T-cell (primary cell): ENCODE measurements at places on chromosomes 12 and 14.
A peak's percentile ranks its signal among the peaks of the same experiment; 100 is the strongest.

- DNase-seq, result no peak
Measured at GRCh38 chr14:104924421-104925213, at the start of gene PLD4. PLD4 (plus strand) TSS chr14:104924879; CDS start chr14:104927141, 2,262 bp downstream.

GRCh38 chr12:51322452-51322851 is 1.5 kb downstream of the BIN2 start:
- DNase-seq, result no peak

- no peak for DNase-seq
Measured at GRCh38 chr12:109770104-109770860, 56.7 kb downstream of the FAM222A start.

DNA sequence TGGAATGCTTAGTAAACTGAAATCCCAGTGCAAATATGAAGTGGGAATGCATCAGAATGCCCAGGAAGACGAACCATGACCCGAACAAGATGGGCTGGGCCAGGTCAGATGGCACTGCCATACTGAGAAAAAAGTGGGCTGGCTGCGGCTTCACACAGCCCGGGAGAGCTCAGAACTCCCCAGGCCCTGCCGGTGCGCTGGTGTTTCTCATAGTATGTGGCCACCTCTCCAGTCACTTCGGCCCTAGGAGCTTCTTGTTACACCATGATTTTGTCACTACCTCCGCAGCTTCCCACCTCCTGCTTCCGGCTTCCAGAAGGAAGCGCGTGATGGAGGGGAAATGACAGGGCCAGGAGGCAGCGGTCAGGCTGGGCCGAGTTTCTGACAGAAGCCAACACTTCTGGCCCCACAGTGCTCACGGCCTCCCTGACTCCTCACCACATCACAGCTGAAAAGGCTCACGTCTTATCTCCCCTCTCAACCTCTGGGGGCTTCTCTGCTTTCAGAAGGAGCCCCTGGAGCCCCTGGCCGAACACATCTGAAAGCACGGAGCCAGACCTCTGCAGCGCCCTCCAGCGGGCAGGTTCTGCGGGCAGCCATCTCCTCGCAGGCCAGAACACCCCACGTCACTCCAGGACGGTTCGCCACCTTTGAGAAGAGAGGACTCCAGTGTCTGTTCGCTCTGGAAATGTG is 30.7 kb downstream of the DAD1 start:
- no peak for DNase-seq

DNA sequence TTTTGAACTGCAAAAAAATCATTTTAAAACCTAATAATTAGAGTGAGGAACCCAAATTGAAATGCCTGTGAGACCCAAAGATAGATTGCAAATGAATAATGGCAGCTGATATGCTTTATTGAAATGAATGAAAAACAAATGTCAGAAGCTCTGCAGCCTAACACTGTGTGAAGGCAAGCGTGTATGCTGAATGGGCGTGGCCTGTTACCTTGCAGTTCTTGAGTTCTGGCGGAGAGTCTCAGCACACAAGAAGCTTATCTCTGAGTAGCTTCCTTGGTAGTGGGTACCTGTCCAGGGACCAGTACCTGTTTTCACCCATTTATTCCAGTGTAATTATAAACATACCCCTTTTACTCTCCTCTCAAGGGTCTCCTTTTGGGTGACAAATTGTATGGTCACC is 341.2 kb downstream of the NPAS3 start:
- DNase-seq, result no peak

DNA sequence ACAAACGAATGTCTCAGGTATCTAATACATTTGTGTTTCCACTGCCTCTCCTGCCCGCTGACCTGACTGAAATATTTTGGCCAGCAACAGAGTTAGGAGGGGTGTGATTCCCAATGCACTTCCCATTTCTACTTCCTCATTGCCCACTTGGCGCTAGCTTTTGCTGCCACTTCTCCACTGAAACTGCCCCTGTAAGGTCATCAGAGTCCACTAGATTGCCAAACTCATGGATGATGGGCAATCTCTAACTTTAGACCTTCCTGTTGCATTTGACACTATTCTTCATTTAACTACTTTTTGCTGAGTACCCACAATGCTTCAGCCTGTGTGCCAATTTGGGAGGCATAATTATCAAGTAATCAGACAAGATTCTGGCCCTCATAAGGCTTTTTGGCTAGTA is 40.8 kb downstream of the GPR65 start:
- no peak for DNase-seq

GRCh38 chr12:87086118-87086891 is 830.1 kb upstream of the MGAT4C start:
- DNase-seq, result no peak

- DNase-seq, result no peak
Measured at GRCh38 chr12:131869871-131870418, 24.5 kb upstream of the ULK1 start.

DNA sequence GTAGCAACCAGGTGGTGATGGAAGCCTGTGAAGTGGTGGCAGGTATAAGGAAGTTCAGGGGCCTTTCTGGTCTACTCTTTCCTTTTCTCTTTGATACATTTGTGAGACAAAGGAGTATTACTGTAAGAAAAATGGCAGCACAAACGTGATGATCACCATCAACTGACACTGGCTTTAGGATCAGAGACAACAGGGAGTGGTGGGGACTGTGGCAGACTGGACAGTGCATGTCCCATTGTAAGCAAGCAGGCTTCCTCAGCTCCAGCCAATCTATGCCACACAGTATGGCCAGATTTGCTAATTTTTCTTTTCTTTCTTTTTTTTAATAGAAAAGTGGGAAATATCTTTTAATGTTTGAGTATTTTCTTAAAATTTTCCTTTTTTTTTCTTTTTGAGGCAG is 19.0 kb upstream of the IFT81 start:
- no peak for DNase-seq

GRCh38 chr12:101173197-101173749 is 36.8 kb downstream of the SLC5A8 start:
- no peak for DNase-seq

- DNase-seq, result no peak
Measured at GRCh38 chr12:119868992-119869391, 8.1 kb downstream of the CIT start.

GRCh38 chr12:28550757-28551704 is 360.8 kb downstream of the CCDC91 start:
- no peak for DNase-seq

DNA sequence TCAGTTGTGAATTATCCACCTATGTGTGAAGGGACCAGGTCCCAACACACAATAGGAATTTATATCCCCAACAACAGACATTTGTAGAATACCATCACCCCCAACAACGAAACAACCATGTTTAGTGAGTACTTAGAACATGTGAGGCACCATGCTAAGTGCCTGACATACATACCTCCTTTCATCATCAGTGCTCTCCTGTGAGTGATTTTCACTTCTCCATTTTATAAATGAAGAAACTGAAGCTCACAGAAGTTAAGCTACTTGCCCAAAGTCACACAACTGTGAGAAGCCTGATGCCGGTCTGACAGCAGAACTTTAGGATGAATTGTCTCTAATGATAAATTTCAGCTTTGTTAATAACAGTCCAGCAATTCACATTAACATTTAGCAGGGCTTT is 35.4 kb downstream of the SPTB start:
- no peak for DNase-seq

GRCh38 chr12:45458854-45459807 is 243.2 kb downstream of the ANO6 start:
- no peak for DNase-seq

- no peak for DNase-seq
Measured at GRCh38 chr12:112285600-112286401, 96.4 kb downstream of the HECTD4 start.

GRCh38 chr12:47838286-47838931 is 18.7 kb upstream of the HDAC7 start:
- peak; percentile 40 for DNase-seq

- no peak for DNase-seq
Measured at GRCh38 chr12:132719141-132719953, 8.7 kb downstream of the PGAM5 start.

- DNase-seq, result peak; percentile 10
Measured at GRCh38 chr12:109715310-109716091, 1.9 kb downstream of the FAM222A start.

GRCh38 chr12:75862692-75863471 is 168.7 kb downstream of the PHLDA1 start:
- DNase-seq, result no peak

GRCh38 chr14:88848571-88848970 is 24.1 kb downstream of the TTC8 start:
- DNase-seq, result no peak

GRCh38 chr12:59548930-59549329 is 46.9 kb upstream of the SLC16A7 start:
- DNase-seq, result no peak

DNA sequence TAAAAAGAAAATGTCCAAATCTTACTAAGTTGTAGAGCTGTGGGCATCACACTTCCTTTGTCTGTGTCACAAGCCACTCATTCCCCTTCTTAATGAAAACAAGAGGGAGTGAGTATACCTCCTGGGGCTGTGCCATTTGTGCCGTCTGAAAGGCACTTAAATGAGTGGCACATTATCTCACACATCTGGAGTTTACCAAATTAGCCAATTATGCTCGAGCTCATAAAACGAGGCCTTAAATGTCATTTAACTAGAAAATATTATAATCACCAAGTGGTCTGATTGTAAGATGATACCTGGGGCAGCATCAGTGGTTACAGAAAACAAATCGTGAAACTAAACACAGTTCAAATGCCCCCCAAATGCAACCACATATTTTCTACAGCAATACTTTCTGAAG is 146.1 kb downstream of the PAX9 start:
- no peak for DNase-seq

- DNase-seq, result no peak
Measured at GRCh38 chr14:106505366-106505765, 979.0 kb downstream of the TMEM121 start.

DNA sequence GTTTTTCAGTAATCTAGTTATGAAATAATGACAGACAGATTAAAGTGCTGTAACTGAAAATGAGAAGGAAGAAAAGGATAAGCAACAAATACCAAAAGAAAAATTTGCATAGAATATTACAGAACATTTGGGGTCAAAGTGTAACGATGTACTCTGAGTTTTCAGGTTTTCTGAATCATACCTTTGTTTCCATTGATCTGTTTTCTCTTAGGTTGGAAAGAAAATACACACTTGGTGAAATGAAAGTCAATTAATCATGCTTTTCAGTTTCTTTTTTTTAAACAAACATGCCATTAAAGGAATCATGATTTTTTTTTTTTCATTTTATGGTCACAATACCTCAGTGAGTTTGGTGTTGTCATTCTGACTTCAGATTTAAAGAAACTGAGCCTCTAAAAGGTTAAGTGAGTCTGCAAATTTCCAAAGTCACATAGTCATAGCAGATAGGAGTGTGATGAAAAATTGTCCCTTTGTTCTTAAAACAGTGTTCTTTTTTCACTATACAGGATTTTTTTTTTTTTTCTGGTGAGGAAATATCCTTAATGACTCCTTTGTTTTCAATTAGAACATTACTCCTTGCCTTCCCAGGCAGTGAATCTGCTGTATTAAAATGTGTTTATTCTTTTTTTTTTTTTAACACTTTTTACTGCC is 35.9 kb upstream of the PZP start:
- no peak for DNase-seq

DNA sequence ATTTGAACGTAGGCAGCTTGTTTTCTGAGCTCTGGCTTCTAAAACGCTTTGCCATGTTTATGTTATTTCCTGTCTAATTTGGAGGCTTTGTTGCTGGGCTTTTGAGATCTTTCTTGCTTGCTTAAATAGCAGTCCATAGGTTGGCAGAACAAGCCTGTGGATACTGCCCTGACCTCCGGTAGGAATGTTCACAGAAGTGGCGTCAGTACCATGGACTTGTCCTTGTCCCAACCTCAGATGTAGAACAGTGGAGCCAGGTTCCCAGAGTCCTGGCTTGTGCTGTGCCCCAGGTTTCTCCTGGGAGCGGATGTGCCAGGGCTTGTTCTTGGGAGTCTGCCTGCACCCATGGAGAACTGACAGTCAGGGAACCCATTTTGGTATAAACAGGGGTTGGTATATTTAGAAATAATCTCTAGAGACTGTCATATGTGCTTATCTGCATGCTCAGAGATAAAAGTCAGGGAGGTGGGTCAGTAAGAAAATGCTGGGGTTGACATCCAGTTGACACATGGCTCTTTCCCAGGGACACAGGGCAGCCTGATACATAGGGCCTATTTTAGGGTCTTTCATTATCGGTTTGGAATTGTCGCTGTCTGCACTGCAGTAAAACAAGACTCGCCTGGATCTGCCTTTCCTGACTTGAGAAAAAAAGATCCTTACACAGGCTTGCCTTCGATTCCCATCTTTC is 22.9 kb downstream of the CACNA1C start:
- DNase-seq, result no peak

- DNase-seq, result no peak
Measured at GRCh38 chr12:46569826-46570439, 197.4 kb upstream of the SLC38A2 start.

DNA sequence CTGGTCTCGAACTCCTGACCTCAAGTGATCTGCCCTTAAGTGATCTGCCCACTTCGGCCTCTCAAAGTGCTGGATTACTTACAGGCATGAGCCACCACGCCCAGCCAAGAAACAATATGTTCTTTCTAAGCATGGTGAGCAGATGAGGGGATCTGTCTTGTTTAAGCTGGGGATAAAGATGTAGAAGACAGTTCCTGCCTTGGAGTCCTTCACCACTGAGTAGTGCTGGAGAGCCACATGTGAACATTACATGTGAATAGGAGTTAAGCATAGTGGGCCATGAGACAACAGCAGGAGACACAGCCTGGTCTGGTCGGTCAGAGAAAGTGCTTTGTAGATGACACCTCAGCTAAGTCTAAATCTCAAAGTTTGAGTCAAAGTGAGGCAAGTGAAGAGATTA is 26.0 kb downstream of the TMBIM6 start:
- no peak for DNase-seq

DNA sequence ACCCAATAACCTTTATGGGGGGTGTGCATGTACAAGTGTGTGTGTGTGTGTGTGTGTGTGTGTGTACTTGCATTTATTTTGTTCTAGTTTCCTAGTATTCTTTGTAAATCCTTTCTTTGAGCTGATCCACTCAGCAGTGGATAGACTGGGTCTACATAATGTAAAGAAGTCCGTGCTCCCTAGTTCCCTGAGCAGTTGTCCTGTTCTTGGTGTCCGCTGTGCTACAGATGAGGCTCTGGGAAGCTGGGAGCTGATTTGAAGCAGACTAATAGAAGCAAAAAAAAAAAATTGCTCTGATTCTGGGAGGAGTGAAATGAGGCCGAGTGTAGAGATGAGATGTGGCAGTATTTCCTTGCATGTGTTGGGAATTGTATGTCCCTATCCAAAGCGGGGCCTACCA is 150.4 kb upstream of the WSCD2 start:
- no peak for DNase-seq

- DNase-seq, result no peak
Measured at GRCh38 chr12:131620520-131620919, 90.4 kb upstream of the SFSWAP start.

- DNase-seq, result no peak
Measured at GRCh38 chr14:102998393-102998792, 59.0 kb downstream of the CDC42BPB start.

DNA sequence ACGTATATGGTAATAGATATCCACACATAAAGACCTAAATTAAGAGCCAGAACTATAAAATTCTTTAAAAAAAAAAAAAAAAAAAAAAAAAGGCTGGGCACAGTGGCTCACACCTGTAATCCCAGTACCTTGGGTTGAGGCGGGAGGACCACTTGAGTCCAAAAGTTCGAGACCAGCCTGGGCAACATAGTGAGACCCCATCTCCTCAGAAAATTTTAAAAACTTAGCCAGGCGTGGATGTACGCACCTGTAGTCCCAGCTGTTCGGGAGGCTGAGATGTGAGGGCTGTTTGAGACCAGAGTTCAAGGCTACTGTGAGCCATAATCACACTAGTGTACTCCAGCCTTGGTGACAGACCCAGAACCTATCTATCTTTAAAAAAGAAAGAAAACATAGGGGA is 4.3 kb downstream of the BTBD7 start:
- no peak for DNase-seq

- DNase-seq, result no peak
Measured at GRCh38 chr12:62841846-62842245, 93.1 kb downstream of the PPM1H start.
